ENCODE measurements at places on chromosomes 11 and 22.

- DNase-seq = no peak
These were observed 40.6 kb downstream of the FAM83F start for GRCh38 chr22:40035351-40035750.

- no peak for DNase-seq
These were observed 203.2 kb downstream of the CSNK2A3 start for GRCh38 chr11:11149671-11150459.

DNA sequence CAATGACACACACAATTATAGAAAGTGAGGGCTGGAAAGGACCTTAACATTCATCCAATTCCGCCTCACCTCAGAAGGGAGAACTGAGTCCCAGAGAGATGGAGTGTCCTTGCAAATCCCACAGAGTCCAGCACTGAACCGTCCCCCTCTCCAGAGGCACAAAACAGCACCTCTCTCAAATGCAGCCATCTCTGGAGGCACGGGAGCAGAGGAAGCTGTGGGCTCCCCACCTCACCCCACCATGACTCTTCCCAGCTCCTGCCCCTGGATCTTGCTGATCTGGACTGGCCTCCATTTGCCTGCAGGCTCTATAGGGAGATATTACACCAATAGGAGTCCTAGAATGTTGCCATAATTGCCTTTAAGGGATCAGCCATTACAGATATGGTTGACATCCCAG, 1.4 kb upstream of the DRD2 start:
- DNase-seq = no peak

DNA sequence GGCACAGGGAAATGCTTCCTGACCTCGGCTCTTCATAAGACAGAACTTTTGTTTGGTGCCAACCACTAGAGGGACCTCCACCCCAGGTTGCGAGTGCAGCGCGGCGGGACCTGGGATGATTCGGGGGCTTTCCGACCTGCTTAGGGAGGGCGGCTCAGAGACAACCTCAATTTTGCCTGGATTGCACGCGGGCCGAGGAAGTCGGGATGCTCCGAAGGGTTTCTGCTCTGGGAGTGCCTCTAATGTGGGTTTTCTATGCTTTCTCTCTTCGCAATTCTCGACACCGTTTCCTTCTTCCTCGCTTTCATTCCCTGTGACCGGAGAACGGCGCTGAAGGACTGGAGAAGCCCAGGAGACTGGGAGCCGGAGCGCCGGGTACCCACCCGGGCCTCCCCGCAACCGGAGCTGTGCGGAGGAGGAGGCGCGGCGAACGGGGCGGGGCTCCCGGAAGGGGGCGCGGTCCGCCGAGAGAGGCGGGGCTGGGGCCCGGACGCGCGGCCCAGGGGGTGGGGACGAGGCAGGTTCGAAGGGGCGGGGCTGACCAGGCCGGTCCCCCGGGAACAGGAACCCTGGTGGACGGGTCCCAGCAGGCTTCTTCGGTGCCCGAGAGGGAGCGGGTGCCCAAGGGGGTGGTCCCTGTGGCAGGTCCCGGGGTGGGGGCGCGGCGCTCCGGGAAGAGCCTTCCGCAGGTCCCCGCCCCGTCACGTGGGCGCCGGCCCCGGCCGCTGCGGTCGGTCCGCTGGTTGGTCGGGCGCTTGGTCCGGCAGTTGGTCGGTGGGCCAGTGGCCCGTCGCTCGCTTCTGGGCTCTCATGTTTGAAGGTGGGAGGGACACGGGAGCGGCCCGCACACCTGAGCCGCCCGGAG, at the start of gene PPFIBP2:
Gene PPFIBP2 (plus strand): TSS at position 766 of the 865 bp plus-strand sequence. CDS start 35,477 bp downstream, outside the sequence.
- DNase-seq = peak; percentile 94

GRCh38 chr11:86063536-86063935, 5.3 kb downstream of the PICALM start:
- no peak for DNase-seq

GRCh38 chr11:133176748-133177147, 355.6 kb downstream of the OPCML start:
- DNase-seq = no peak

GRCh38 chr11:44784436-44784760, 57.6 kb downstream of the TSPAN18 start:
- DNase-seq = no peak

GRCh38 chr11:120391292-120391691, 55.1 kb downstream of the ARHGEF12 start:
- no peak for DNase-seq

- DNase-seq = no peak
These were observed 2314.1 kb downstream of the LRRC4C start for GRCh38 chr11:39145346-39145745.

- DNase-seq = no peak
These were observed 9.6 kb downstream of the OR52N2 start for GRCh38 chr11:5818245-5818886.

GRCh38 chr11:72456651-72457050, 22.3 kb upstream of the CLPB start:
- no peak for DNase-seq

GRCh38 chr11:126080161-126080941, 17.7 kb upstream of the CDON start:
- peak; percentile 39 for DNase-seq

- DNase-seq = no peak
These were observed 28.5 kb downstream of the BTBD10 start for GRCh38 chr11:13434247-13435205.

- peak; percentile 77 for DNase-seq
These were observed at the start of gene SYT9 for GRCh38 chr11:7251836-7252682. Gene SYT9, plus strand, starts transcription at chr11:7251904. Its CDS starts 283 bp downstream, at chr11:7252187.
